ENCODE measurements at places on chromosomes 6 and 20.

GRCh38 chr6:163600331-163600730 lies 185.8 kb downstream of the QKI start:
- DNase-seq: no peak

DNA sequence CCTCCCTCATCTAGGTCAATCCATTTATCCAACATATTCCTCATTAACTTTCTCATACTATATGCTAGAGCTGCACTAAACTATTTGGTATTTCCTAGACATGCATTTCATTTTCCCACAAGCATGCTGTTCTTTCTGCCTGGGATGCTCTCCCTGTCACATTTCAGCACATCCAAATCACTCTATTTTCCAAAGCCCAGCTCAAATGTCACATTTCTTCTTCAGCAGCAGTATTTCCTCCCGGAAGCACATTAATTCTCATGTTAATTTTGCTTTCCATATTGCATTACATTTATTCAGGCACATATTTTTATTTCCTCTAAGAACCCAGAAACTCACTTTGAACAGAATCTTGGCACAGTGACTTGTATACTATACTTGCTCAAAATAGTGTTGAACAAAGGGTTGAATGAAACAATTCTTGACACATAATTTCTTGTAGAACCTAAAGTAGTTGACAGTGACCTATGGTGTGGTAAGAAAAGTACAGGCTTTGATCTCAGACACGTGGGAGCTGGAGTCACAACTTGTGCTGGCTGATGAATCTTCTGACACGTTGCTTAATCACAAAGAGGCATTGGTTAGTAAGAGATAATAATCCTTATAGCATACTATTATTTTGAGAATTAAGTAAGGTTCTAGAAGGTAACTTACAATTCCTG lies 30.8 kb upstream of the CD2AP start:
- DNase-seq: no peak

- DNase-seq: no peak
Measured at GRCh38 chr20:47350181-47350550, 6.3 kb downstream of the ZMYND8 start.

DNA sequence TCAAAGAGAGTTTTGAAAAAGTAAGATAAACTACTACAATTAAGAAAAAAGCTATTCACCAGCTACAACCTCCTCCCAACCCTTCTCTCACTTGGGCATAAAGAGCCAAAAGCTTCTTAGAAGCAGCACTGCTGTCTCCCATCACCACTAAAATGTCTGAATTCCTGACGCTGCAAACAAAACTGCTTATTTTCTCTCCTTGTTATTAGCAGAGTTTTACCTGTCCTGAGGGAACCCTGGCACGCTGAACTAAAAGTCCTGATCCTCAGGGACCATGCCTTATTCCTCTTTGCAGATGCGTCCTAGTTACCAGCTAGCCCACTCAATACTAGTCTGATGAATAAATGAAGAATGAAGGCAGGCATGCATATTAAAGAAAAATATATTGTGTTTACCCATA lies 1.1 kb downstream of the HACE1 start:
- no peak for DNase-seq

DNA sequence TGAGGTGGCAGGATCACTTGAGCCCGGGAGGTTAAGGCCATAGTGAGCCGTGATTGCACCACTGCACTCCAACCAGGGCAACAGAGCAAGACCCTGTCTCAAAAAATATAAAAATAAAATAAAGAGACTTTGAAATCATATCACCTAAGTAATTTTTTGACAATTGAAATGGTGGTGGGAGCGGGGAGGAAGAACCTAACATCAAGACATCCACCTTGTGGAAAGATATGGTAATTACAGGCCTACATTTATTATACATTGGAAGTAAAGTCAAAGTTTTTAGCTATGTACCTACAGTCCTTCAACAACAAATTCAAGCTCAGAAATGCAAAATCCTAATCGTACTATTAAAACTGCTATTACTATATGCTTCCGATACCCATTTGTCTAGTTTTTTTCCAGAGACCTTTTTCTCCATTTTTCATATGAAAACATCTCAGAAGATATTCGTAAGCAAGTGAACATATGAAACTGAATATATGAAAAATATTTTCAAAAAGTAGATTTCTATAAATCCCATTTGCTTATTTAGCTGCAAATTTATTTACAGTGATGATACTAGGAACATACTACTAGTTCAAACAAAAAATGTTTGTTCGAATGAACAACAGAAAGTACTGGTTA lies 83.3 kb downstream of the SYCP2 start:
- no peak for DNase-seq

GRCh38 chr6:15425947-15426346 lies 180.1 kb downstream of the JARID2 start:
- DNase-seq: no peak

- no peak for DNase-seq
Measured at GRCh38 chr6:137910424-137910834, 43.4 kb downstream of the TNFAIP3 start.

GRCh38 chr6:110319381-110319780 lies 38.8 kb downstream of the METTL24 start:
- DNase-seq: no peak

DNA sequence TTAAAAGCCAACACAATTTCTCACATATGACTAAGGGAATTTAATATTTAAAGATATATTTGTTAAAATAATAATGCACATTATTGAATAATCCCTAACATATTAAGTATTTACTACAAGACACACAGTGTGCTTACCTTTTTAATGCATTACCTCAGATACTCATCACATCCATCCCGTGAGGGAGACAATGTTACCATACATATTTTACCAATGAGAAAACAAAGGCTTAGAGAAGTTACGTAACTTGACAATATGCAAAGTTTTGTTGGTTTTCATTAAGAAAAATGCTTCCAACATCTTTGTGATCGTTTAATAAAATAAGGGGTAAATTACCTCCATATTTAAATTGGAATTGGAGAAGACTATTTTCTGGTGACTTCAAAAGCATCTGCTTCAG lies 4.3 kb downstream of the IFNGR1 start:
- DNase-seq: no peak

DNA sequence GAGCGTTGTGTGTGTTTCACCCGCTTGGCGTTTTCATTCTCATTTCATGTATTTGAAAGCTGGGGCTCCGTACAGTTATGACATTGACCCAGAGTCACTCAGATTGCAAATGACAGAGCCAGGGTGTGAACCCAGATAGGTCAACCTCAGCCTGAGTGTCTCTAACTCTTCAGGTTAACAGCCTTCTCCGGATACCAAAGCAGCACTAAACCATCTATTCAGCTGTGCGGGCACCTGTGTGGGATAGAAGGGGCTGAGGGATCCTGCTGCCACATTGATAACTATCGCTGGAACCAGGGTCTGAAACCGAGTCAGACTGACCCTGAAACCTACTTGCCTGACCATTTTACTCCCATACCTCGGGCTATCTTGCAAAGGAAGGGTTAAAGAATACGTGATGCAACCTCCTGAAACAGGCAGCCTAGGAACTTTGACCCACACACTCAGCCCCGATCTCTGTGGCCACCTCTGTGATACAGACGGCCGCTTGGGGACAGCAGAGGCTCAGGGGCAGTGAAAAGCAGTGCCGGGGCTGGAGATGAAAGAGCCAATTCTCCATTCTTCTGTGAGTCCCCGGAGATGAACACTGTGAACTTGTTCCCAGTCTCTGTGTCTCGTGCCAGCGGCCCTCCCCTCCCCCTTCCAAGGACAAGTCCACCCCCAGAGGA lies 233.5 kb upstream of the QKI start:
- no peak for DNase-seq

DNA sequence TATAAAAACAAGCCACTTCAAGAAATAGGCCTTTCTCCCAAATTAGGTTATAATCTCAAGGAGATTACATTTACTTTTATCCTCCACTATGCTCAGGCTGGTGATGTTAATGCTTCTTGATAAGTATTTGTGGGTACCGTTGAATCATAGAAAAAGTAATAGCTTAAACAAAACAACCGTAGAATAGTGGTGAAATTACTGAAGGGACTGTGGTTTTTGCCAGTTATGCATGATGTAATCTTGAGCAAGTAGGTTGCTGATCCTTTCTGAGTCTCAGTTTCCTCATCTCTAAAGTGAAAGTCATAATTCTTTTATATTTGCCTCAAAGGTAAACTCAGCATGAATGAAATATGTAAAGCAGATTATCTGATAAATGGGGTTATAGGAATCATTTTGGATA lies 187.3 kb upstream of the JAG1 start:
- DNase-seq: no peak

DNA sequence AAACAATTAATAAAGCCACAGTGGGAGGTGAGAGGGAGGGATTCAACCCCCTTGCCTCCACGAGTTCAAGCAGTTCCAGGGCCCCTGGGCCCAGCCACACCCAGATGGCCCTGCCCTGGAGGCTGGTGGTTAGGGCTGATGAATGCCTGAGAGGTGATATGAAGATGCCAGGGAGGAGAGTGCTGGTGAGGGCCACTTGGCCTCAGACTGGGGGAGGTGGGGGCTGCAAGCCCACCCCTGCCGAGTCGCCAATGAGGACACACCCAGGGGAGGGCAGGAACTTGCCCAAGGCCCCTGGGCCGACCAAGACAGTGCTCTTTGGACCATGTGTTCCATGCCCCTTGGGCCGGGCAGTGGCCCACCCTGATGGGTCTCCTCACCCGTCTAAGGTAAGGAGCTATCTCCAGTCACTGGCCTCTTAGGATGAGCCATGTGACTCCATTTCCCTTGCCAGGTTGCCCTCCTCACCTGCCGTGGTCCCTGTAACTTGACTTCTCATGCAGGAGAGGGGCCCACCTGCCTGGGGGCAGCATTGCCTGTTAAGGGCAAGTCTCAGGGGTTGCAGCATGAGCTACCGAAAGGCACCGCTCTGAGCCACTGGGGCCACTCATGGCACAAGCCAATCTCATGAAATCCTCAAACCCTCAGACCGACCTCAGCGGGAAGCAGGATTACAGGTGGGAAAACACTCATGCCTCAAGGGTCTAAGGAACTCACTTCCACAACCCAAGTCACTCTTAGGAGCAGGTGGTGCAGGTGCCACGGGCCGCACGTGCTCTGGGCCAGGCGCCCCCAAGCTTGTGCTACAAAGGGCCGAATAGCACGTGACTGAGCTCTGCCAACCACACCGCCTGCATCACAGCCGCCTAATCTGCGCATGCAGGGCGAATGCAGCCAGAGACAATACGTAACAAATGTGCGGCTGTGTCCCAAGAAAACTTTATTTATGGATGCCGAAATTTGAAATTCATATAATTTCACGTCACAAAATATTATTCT lies 147.4 kb upstream of the MLN start:
- no peak for DNase-seq

- DNase-seq: no peak
Measured at GRCh38 chr20:48879612-48880245, 41.8 kb upstream of the ARFGEF2 start.

- no peak for DNase-seq
Measured at GRCh38 chr20:57236813-57237584, 29.4 kb downstream of the BMP7 start.

DNA sequence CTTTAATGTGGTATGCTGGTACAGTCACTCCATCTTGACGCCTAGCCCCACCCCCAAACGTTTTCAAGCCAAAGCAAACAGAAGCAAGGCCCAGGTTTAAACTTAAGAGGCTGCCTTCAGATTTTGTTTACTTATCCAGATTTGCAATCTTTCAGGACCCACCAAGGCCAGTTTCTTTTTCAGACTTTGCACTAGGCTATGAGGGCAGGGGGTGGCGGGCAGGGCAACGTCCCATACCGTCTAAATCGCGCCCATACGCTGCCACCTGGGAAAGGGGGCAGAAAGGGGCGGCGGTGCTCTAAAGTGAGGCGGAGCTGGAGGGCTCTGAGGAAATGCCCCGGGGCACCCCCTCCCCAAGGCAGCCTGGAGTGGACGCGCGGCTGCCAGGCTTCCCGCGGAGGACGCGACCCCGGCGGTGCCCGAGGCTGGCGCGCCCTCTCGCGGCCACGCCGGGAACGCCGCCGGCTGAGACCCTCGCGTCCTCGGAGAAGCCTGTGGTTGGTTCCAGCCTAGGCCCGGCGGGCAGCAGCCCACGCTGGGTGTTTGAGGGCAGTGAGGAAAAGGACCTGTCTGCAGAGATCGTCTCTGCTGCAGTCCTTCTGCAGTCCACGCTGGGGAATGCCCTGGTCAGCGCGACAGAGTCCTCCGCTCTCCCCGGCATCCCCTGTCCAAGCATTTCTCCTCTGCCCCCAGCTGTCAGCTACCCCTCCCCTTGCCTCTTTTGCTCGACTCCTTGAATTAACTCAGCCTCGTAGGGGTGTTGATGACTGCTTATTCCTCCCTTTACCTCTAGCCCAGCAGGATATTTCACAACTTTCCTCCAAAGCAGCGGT lies 129.2 kb upstream of the PRND start:
- no peak for DNase-seq

GRCh38 chr6:32816746-32817204 lies at the start of gene HLA-DOB:
Gene HLA-DOB, minus strand, starts transcription at chr6:32817002. Its CDS starts 51 bp downstream, at chr6:32816951.
- DNase-seq: peak; percentile 57

DNA sequence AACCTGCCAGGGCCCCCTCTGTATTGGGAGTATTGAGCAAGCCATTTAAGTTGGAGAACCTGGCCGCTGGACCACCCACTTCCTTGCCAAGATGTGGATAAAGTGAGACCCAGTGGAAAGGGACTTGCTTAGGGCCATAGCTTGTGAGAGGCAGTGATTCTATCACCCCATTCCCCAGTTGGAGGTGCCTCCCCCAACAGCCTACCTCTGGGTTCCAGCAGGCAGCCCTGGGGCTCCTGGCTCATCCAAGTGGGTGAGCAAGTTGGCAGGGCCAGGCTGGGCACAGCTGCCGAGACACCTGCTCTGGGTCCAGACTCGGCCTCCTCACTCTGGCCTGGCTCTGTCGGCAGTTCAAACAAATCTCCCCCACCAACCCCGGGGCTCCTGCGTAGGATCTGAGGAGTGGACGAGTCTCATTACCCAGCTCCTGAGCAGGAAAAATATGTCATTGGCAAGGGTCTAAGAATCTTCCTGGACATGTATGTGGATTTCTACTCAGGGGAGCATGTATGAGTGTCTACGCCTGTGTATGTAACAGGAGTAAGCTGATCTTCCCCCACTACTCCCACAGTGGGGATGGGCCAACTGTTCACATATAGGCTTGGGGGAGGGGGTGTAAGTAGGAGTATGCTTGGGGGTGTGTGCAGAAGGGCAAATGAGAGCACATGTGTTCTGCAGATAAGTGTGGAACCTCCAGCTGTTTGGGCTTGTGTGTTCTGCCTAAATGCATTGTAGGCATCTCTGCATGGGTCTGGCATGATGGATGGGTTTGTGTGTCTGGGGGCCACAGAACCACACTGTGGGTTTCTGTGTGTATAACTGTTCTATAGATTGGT lies 1.9 kb downstream of the ID1 start:
- no peak for DNase-seq

GRCh38 chr20:37464611-37465010 lies 56.4 kb upstream of the NNAT start:
- no peak for DNase-seq

DNA sequence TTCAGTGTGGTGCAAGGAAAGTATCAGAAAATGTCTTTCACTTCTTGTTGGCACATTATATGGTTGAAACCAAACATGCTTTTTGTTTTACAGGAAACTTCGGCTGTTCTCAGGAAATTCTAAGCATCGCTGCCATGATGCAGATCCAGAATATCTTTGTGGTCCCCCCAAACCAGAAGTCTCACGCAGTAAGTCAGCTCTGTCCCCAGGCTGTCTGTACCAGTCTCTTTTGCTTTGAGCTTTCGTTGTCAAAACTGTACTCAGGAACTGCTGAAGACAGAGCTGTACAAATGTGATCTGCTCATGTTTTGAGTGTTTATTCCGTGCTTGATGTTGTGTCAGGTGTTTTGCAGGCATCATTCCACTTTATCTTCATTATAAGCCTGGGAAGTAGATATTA lies 59.6 kb downstream of the DHX35 start:
- DNase-seq: peak; percentile 70

All from GM12864 (cell line).